ENCODE measurements at places on chromosomes 7 and 10.
A peak's percentile ranks its signal among the peaks of the same experiment; 100 is the strongest.

GRCh38 chr7:7772397-7772821 is 54.0 kb upstream of the RPA3 start:
- DNase-seq: peak; percentile 77

GRCh38 chr10:22672319-22673090 is 41.9 kb downstream of the PIP4K2A start:
- no peak for DNase-seq

DNA sequence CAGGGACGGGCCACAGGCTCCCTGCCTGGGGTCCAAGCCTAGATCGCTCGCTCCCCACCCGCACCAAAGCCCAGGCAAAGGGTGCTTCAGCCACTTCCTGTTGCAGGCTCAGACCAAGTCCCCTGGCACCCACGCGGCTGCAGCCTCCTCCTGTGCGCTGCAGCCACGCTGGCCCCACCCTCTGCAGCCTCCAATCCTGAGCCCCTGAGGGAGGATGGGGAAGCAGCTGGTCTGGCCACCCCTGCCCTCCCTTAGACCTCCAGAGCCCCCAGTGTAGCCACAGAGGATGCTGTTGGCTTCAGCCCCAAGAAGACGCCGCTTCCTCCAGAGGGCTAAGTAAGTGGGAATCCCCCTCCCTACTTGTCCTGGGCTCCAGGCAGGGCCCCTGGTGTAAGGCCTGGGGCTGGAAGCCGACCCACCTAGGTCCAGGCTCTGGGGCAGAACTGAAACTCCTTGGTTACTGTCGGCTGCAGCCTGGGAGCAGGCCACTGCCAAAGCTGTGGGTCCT is 9.4 kb downstream of the LIMK1 start:
- DNase-seq: no peak

GRCh38 chr10:89548673-89549072 is 13.3 kb upstream of the SLC16A12 start:
- DNase-seq: no peak

DNA sequence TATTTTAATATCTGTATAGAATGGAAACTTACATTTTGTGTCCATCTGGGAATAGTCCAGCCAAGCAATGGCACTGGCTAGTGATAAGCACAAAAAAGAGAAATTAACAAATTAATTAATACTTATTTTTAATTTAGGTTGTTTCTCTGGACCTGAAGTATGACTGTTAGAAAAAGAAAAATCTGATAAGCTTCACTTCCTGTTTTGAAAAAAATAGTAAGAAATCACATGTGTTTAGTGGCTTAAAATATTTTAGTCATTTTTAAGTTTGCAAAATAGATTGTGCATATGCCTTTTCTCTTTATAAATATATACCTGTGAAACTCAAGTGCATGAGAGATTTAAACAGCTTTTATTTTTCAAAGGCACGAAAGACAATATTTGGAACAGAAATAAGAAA is 50.1 kb upstream of the CREB5 start:
- no peak for DNase-seq

GRCh38 chr7:154304740-154305700 is 252.8 kb downstream of the DPP6 start:
- DNase-seq: no peak

DNA sequence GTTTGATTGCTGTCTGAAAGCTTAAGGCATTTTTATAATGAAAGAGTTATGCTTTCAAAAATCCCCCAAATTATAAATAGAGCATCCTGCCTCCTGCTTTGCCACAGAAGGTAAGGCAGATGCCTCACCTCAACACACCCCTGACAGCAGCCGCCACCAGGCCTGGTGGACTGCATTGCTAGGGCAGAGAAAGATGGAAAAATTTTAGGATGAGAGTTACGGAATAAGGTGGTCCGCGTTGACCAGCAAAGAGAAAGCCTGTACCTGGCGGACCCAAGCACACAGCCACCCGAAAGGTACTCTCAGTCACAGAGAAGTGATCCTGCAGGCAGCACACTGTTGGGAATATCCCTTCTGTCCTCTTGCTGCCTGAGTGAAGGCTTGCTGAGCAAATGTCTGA is 360.4 kb upstream of the SHH start:
- no peak for DNase-seq

DNA sequence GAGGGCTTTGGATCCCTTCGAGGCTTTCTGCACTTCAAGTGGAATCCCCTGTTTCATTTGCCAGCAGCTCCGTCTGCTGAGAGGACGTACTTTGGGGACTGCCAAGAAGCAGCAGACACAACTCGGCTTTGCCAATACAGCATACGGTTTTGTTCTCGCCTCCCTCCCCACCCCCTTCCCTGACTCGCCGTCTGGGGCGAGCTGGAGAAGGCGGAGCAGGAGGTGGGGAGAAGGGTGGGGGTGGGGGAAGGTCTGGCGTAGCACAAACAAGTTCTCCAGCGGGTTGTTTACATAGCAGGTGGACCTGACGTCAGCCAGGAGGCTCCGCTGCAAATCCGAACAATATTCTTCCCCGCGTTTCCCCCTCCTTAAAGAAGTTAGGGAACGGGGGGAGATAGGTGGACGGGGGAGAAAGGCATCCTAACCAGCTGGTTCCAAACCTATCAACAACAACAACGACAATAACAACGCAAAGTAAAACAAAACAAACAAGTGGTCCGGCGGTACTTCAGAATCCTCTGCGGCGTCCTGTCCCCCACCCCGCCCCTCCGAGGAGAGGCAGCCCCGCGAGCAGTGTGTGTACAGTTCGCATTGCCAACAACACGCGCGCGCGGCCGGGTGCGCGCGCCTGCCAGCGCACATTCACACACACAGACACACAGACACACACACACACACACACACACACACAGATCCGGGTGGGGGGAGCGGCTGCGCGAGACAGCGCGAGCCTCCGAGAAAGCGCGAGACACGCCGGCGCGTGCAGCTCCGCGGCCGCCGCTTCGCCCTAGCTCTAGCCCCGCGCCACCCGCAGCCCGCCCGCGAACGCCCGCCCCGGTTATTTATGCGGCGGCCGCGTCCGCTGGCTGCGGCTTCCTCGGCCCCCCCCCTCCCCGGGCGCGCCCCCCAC is 167.0 kb upstream of the PPP1R3A start:
- peak; percentile 31 for DNase-seq

GRCh38 chr7:101630591-101630990 is 1.5 kb upstream of the MYL10 start:
- peak; percentile 93 for DNase-seq

DNA sequence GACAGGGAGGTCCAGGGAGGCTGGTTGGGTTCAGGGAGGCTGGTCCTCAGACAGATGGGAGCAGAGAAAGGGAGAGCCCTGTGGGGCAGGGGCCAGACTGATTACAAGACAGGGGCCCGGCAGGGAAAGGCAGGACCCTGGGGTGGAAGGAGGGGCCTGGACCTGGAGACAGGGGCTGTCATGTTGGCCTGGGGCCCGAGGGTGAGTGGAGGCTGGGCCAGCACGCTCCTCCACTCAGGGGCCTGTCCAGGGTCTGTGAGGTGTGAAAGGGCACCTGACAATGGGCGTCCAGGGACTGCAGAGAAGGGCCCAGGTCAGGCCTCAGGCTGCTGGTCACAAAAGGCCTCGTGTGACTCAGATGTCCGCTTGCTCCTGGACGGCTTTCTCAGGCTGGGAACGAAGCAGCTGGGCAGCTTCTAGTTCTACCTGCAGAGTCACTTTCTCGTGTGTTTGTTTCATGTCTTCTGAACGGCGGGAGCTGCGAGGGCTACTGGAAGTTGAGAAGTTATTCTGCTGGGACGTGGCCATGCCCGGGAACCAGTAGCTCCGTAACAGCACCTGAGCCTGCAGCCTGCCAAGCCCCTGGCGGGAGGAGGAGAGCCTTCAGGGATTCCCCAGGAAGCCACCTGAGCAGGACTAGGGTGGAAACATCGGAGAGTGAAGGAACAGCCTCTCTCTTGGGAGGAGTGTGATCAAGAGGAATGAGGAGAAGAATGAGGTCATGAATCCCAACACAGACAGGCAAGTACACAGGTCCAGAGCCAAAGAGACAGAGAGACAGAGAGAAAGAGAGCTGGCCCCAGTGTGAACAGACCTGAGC is 65.8 kb downstream of the KLF6 start:
- no peak for DNase-seq

Measured in RWPE1 (cell line).